ENCODE measurements at places on chromosomes 2 and 18.

GRCh38 chr2:72135921-72136320 is 11.7 kb downstream of the CYP26B1 start:
- DNase-seq = no peak

- DNase-seq = peak; percentile 32
These were observed 209.5 kb downstream of the DYM start for GRCh38 chr18:49250816-49251388.

DNA sequence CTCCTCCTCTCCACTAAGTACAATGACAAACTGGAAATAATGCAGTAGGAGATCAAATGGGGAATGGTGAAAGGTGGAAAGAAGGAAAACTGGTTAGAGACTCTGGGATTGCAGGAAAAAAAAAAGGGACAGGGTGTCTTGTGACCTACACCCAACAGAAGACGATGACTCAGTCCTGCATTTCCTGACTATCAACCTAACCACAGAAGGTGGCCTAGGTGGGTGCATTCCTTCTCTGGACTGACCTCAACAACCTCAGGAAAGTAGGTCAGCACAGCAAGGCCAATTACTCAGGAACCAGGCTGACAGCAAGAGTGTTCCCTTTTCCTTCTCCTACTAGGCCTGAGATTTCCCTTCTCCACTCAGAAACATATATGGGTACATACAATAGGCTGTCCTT is 1386.4 kb upstream of the ZEB2 start:
- no peak for DNase-seq

DNA sequence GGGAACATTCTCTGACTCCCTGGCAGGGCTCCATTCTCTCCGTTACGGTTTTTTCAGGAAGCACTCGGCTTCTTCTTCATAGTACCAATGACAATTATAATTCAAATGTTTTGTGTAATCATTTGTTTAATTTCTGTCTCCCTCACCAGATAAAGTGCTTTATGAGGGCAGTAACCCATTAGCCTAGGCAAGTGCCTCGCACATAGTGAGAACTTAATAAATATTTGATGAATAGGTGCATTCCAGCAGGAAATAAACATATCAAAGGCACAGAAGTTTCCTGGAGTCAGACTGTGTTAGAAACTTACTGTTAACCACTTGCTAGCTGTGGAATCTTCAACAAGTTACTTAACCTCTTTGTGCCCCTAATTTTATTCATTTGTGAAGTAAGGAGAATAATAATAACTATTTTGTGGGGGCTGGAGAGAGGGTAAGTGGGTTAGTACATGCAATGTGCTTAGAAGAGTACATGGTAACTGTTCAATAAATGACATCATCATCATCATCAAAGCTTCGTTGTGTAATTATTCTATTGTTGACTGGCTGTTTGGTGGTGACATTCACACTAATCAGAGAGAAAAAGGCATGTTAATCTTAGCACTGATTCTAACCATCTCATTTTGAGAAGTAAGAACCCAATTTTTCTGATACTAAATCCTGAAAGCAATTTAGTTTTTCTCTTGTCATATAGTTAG is 352.3 kb downstream of the INSIG2 start:
- no peak for DNase-seq

DNA sequence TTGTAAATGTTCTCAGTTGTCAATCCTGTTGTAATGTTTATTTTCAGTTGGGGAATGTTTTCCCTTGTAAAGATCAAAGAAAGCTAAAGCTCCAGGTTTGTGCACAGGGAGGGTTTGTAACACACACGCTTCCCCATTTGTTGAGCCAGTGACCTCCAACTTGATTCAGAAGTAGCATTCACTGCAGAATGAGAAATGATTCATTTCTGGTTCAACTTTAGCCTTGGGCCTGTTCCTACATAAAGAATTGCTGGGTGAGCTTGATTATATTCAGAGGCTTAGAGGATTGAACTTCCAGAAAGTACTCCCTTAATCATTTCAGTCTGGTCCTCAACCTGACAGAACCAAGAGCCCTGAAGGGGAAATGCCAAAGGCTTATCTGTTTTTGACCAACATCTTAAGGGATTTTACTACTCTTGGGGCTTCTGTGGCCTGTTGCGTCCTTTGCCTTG is 70.6 kb upstream of the CAVIN2 start:
- DNase-seq = no peak

- no peak for DNase-seq
These were observed 79.8 kb downstream of the LONRF2 start for GRCh38 chr2:100242476-100242875.

DNA sequence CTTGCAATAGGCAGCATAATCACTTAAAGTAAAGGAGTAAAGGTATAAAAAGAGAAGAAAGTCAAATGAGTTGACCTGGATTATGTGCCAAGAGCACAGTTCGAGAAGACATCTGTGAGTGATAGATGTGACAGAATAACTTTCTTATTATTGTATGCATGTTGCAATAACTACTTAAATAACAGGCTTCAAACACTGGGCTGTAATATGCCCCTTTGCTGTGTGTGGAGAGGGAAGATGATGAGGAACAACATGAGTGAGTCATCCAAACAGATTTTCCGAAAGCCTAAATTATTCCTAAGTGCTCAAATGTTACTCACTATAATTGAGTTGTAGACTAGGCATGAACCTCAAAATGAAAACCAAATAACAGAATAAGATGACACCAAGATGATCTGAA is 328.1 kb downstream of the EXOC6B start:
- DNase-seq = no peak

Measured in retina (tissue), 1 donor.